ENCODE measurements at places on chromosomes 12 and 14. TPM values are rescaled to one million over a fixed set of nuclear protein-coding genes. Genes with fewer than 3 reads are reported as not detected.

Gene LHX5
- not detected for polyA plus RNA-seq

Gene P3H3
- polyA plus RNA-seq = 29.9 TPM

Gene ZNF385A
- 10.8 TPM for polyA plus RNA-seq

Gene NEUROD4
- polyA plus RNA-seq = not detected

- DNase-seq = no peak
Observed at GRCh38 chr12:20493934-20494333, 125.6 kb downstream of the PDE3A start.

DNA sequence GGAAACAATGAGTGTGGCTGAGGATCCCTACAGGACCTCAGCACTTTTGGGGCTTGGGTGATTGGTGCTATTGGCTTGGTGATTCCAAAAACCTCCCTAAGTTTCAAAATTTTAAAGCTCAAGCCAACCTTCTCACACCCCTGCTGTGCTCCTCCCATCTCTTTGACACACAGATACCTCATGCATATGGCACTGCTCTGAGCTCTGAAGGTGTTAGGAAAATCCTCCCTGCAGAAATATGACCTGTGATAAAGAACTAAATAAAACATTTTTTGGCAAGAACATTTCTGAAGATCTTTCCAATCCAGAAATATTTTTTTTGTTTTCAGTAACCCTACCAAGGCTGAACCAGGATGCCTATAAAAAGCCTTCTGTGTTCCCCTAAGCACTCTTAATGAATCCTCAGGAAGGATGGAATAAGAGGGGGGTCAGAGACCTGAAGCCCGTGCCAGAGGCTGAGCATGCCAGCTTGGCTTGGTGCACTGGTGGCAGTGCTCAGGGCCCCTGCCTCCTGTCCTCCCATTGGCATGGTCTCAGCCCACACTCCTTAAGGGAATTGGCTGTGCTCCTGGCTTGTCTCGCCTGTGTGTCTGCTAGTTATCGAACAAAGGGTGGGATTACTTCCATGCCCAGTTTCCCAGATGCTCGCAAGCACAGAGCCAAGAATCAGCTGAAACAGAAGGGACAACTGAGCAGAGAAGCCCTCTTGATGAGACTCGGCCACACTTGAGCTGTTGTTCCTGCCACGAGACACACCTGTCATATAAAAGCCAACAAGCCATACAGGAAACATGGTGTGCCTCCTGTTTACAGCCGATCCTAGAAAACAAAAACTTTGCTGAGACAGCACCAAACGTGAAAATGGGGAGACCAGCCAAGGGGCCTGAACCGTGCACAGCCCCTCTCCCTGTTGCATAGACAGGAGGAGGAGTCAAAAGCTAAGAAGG lies 132.7 kb upstream of the EEA1 start:
- DNase-seq = no peak

- DNase-seq = no peak
Observed at GRCh38 chr12:113727651-113728061, 238.5 kb downstream of the RBM19 start.

GRCh38 chr12:92404259-92404894 lies 258.7 kb upstream of the BTG1 start:
- DNase-seq = no peak

DNA sequence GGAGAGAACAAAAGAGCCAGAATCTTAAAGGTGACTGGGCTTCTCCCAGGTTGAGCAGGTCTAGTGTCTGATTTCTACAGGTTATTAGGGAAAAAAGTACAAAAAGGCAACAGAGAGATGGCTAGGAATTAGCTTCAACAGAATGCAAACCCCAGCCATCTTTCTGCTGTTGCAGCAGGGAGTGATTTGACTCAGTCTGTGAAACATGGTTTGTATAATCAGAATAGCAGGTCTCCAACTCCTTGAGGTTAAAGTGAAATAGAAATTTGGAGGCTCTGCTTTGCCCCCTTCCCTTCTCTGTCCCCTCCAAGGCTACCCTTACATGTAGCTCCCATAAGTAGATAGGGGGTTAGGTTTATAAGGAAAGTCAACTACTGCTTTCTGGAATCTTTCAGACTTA lies 105.8 kb downstream of the AKAP6 start:
- no peak for DNase-seq

GRCh38 chr14:84777356-84777755 lies 752.6 kb upstream of the FLRT2 start:
- DNase-seq = no peak

DNA sequence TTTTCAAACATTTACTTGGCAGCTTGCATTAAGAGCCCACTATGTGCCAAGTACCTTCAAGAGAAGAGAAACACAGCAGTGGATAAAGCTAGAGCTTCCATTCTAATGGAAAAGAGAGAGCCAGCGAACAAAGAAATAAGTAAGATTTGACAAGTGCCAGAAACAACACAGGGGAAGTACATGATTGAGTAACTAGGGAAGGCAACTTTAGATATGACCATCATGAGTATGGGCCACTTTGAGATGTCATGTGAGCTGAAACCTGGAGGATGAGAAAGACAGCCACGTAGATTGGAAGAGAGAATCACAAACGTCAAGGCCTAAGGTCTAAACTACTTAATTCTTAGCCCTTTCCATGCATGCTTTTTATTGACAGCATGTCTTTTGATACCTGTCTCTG lies 121.4 kb downstream of the ITPR2 start:
- DNase-seq = no peak

GRCh38 chr14:53152887-53153701 lies at the start of gene DDHD1:
Gene DDHD1, minus strand, starts transcription at chr14:53153323. Its CDS starts 225 bp downstream, at chr14:53153098.
- peak; percentile 67 for DNase-seq

- no peak for DNase-seq
Observed at GRCh38 chr14:36162267-36162666, 14.3 kb downstream of the PTCSC3 start.

GRCh38 chr12:42291680-42292079 lies 34.2 kb downstream of the ZCRB1 start:
- DNase-seq = no peak

GRCh38 chr12:26874501-26875296 lies 41.7 kb upstream of the ITPR2 start:
- no peak for DNase-seq

DNA sequence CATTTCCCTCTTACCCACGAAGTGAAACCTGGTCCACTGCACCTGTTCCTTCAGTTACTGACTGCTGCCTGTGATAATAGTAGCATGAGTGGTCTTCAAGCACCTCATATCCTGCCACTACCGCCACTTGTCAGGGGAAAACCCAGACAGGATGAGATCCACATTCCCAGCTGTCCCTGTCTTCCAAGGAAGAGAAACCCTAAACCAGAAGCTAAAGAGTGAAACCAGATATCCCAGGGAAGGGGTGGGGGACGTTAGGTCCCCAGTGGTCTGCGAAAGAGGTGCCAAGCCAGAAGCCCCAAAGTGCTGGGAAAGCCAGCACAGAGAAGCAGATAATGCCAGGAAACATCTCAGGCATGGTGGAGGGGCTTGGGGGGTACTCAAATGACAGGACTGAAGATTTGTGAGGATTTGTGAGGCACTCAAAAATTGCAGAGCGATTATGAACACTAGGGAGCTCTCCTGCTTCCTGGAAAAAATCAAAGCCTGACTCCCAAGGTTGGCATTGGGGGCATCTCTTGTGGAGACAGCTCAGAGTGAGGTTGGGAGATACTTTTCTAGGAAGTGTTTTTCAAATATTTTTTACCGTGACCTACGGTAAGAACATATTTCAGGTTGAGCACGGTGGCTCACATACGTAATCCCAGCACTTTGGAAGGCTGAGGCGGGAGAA lies 77.9 kb downstream of the TMEM30B start:
- DNase-seq = no peak

- DNase-seq = no peak
Observed at GRCh38 chr14:89013698-89014568, 189.5 kb downstream of the TTC8 start.

GRCh38 chr12:122413516-122414404 lies 8.7 kb downstream of the CLIP1 start:
- DNase-seq = no peak

- no peak for DNase-seq
Observed at GRCh38 chr12:123024819-123025391, 44.4 kb downstream of the ARL6IP4 start.

All from left kidney (tissue), 8 donors.